ENCODE measurements at places on chromosomes 16 and 17. TPM values are rescaled to one million over a fixed set of nuclear protein-coding genes. Genes with fewer than 3 reads are reported as not detected.

The NEUROD2 gene
- polyA plus RNA-seq: not detected

The C17orf50 gene
- polyA plus RNA-seq: not detected

The HSD17B2 gene
- 3.2 TPM for polyA plus RNA-seq

The CD300LG gene
- polyA plus RNA-seq: 0.03 TPM

The PIRT gene
- not detected for polyA plus RNA-seq

The CCL17 gene
- not detected for polyA plus RNA-seq

The TMEM88 gene
- 0.15 TPM for polyA plus RNA-seq

The LRRC75A gene
- 0.02 TPM for polyA plus RNA-seq

The CNGB1 gene
- 0.18 TPM for polyA plus RNA-seq

The MMP15 gene
- 3.9 TPM for polyA plus RNA-seq

The ITGB4 gene
- 1,059 TPM for polyA plus RNA-seq

The GRB7 gene
- 9.9 TPM for polyA plus RNA-seq

The KIF19 gene
- not detected for polyA plus RNA-seq

The PRRT2 gene
- 0.07 TPM for polyA plus RNA-seq

The VTN gene
- polyA plus RNA-seq: not detected

The NPIPA7 gene
- polyA plus RNA-seq: 24.2 TPM

The AANAT gene
- 0.16 TPM for polyA plus RNA-seq

The NOXO1 gene
- polyA plus RNA-seq: 0.52 TPM

The HOXB1 gene
- not detected for polyA plus RNA-seq

The TACO1 gene
- 25.1 TPM for polyA plus RNA-seq

The KRT36 gene
- not detected for polyA plus RNA-seq

The HS3ST6 gene
- polyA plus RNA-seq: not detected

The KRTAP16-1 gene
- not detected for polyA plus RNA-seq

The CDH8 gene
- 0.17 TPM for polyA plus RNA-seq

The TNFRSF13B gene
- polyA plus RNA-seq: not detected

The TBC1D16 gene
- polyA plus RNA-seq: 7.5 TPM

The FBXW10 gene
- polyA plus RNA-seq: 0.03 TPM

The CDC42EP4 gene
- polyA plus RNA-seq: 17.2 TPM

The CCDC78 gene
- polyA plus RNA-seq: 3.5 TPM

The CD300E gene
- polyA plus RNA-seq: not detected

The CIBAR2 gene
- polyA plus RNA-seq: not detected

The GPR179 gene
- under 0.01 TPM for polyA plus RNA-seq

The SLC22A31 gene
- polyA plus RNA-seq: not detected

The KRT32 gene
- polyA plus RNA-seq: 0.23 TPM

The RPL23 gene
- 2,470 TPM for polyA plus RNA-seq

The SOX9 gene
- 31.6 TPM for polyA plus RNA-seq

The LRRC37A gene
- 0.35 TPM for polyA plus RNA-seq

The ZNF385C gene
- 0.10 TPM for polyA plus RNA-seq

The RAMP2 gene
- 0.08 TPM for polyA plus RNA-seq

The CHP2 gene
- polyA plus RNA-seq: not detected

The ESRP2 gene
- 35.4 TPM for polyA plus RNA-seq

The ABCC12 gene
- not detected for polyA plus RNA-seq

The MYH8 gene
- not detected for polyA plus RNA-seq

The PRSS36 gene
- polyA plus RNA-seq: 0.54 TPM

The SCARF1 gene
- polyA plus RNA-seq: 0.07 TPM

The PRR29 gene
- 0.09 TPM for polyA plus RNA-seq

The CCDC154 gene
- not detected for polyA plus RNA-seq

The RNF157 gene
- polyA plus RNA-seq: 0.07 TPM

The CA4 gene
- not detected for polyA plus RNA-seq

The CDR2L gene
- 25.8 TPM for polyA plus RNA-seq

The MYO15A gene
- 0.69 TPM for polyA plus RNA-seq

All from mammary epithelial cell (primary cell).